Endothelial cell (in vitro differentiated cells): ENCODE measurements at places on chromosomes 7 and 10. TPM values are rescaled to one million over a fixed set of nuclear protein-coding genes. Genes with fewer than 3 reads are reported as not detected.

Gene TUBAL3
- total RNA-seq: not detected

GRCh38 chr7:73870041-73870492, 9.1 kb downstream of the TMEM270 start:
- DNase-seq: no peak

- DNase-seq: no peak
Measured at GRCh38 chr7:156895024-156895780, 2.2 kb upstream of the LMBR1 start.

Gene FAM241B
- total RNA-seq: 7.1 TPM

DNA sequence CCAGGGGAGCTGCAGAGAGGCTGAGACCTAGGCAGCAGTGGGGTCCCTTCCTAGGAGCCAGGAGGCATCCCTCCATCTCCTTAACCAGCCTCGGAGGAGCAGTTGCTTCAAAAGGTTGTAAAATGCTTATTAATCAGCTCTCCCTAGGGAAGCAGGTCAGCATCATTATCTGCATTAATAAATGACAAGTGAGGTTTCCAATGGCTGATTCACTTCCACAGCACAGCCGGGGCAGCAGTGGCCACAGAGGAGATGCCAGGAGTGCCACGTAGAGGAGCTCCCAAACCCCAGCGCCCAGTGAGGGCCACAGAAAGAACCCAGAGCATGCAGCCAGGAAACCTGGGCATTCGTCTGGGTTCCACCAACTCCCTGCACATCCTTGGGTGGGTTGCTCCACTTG, 8.2 kb upstream of the NPFFR1 start:
- DNase-seq: no peak
